ENCODE measurements at places on chromosomes 5 and 9.

- no peak for DNase-seq
These were observed 5.5 kb downstream of the SLC25A2 start for GRCh38 chr5:141298376-141298775.

- DNase-seq: no peak
These were observed 24.8 kb upstream of the SMC2 start for GRCh38 chr9:104069288-104069687.

DNA sequence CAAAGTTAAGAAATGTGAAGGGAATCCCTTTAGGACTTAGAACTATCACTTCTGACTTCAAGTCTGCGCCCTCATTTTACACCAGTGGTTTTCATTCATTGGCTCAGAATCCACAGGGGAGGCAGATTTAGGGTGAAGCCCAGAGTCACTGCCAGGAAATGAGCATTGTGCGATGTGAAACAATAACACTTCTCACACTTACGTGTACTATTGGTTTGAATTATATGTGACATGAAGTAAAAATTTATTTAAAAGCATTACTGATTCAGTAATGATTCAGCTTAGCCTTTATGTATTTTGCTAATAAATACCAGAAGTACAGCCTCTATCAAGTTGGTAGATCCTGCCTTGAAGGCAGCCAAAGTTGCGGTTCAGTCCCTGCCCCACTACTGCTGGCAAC lies 98.6 kb downstream of the PAM start:
- DNase-seq: no peak

DNA sequence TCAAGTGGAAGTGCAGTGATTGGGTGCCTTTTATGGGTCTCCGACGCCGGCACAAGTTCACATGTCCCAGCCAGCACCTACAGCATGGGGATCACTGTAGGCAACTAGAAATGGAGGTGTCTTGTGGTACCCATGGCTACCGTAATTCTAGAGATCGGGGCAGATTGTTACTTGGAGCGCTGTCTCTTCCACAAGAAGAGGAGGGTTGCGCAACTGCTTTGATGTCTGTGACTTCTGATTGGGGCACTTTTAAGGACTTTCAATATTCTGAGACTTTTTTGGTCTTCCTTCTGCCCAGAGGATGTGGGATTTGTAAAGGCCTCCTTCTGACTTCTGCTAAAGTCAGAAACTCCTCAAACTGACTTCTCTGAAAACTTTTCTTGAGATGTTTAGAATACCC lies 41.9 kb downstream of the GLRX start:
- DNase-seq: no peak

GRCh38 chr5:90438100-90438499 lies 28.5 kb upstream of the CETN3 start:
- no peak for DNase-seq

- no peak for DNase-seq
These were observed 196.8 kb downstream of the AUH start for GRCh38 chr9:91164724-91165520.

- no peak for DNase-seq
These were observed 176.1 kb downstream of the ISL1 start for GRCh38 chr5:51559339-51559738.

DNA sequence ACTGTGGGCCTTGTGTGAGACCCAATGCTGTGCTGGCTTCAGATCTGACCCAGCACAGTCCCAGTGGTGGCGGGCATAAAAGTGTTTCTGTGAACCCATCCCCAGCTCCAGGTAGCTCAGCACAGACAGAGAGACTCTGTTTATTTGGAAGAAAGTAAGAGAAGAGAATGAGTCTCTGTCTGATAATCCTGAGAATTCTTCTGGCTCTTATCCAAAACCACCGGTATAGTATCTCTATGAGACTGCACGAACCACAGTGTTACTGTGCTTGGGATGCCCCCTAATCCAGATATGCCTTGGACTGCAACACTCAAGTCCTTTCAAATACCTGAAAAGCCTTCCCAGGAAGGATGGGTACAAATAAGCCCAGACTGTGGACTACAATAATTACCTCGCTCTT lies 1660.8 kb upstream of the ACO1 start:
- DNase-seq: no peak

DNA sequence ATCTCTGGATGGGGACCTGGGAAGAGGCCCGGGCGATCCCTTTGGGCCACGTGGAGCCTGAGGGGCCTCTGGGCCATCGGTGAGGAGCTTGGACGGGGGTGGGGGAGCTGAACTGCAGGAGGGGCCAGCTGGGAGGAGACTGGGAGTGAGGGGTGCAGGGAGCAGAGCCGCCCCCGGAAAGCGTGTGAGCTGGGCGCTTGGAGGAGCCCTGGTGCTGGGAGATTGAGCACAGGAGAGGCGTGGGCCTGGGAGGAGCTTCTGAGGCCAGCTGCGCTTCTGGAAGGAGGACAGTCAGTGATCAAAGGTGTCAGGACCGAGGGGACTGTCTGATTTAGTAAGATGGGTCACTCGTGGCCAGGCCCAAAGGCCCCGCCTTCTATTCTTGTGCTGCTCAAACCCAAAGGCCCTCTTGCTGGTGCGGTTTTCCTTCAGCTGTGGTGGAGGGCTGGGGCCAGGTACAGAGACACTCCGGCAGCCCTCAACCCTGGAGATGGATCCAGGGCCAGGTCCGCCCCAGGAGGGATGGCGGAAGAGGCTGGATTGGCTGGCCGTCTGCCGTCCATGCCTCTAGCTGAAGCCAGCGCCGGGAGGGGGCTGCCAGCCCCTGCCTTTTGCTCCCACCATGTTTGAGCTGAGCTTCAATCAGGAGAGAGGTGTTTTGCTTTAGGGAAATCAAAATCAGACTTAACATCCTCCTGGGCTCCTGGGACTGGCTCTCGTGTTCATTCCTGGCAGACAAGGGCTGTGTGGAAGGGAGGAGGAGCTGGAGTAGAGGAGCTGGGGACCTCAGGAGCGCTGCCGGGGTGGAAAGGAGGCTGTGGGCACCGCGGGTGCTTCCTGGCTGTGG lies 21.6 kb downstream of the NCS1 start:
- no peak for DNase-seq

DNA sequence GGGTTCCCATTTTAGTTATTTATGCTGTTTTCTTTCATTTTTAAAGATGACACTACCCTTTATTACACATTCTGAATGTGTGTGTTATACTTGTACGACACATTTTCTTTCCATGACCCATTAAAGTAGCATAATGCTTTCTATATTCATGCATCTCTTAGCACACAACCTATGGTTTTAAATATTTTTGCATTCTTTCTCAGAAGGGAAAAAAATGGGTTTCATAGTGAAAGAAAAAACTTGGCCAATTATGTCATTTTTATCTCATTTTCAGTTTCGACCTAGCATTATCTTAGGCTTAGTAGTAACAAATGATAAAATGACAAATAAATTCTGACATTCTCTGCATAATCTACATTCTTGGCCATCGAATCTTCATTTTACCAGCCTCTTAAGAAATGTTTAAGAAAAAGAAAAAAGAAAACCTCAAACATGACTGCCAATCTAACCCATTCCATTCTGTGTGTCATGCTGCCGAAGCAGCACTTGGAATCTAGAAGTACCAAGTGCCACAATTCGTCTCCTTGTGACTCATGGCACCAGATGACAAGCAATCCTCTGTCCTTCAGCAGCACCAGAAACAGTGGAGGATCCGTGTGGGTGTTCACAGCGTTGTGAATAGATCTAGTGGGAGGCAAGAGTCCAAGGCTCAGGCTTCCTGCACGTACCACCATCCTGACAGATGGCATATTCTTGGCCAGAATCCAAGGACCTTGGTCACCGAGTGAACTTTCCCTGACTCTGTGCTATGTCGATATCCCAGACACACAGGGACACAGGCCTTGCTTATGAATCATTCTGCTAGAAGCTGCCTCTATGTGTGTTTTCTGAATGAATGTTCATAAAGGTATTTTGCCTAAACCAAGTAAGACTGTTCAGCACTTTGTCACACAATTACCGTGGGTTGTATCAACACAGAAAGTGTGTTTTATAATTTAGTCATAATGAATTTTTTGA lies 502.7 kb downstream of the NR2F1-AS1 start:
- no peak for DNase-seq

DNA sequence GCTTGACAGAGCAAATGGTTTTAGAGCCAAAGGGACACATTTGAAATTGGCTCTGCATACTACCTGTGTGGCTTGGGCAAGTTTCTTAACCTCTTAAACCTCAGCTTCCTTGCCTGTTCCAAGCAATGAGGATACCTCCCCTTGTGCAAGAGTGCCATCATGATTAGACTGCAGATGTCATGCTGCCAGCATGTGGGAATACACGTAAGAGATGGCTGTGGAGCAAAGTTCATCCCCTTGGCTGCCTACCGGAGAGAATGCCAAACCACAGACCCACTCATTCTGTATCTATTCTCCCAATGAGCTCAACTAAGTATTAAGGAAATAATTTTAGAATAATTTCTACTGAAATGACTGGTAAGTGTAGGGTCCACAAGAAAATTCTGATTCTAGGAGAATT lies 101.3 kb downstream of the WDR41 start:
- DNase-seq: no peak

GRCh38 chr9:82130331-82131042 lies 141.9 kb downstream of the SPATA31D1 start:
- DNase-seq: no peak

Data from WTC11 (cell line).